Activated gamma-delta T cell treated with Interleukin-2 at 50 U/mL for 16 hours (primary cell): ENCODE measurements at places on chromosomes 3 and 15.

- DNase-seq: no peak
Observed at GRCh38 chr3:18024715-18025114, 282.3 kb upstream of the TBC1D5 start.

- DNase-seq: no peak
Observed at GRCh38 chr3:79085171-79085570, 682.6 kb downstream of the ROBO1 start.

- no peak for DNase-seq
Observed at GRCh38 chr3:42730294-42730693, 27.7 kb upstream of the HHATL start.

DNA sequence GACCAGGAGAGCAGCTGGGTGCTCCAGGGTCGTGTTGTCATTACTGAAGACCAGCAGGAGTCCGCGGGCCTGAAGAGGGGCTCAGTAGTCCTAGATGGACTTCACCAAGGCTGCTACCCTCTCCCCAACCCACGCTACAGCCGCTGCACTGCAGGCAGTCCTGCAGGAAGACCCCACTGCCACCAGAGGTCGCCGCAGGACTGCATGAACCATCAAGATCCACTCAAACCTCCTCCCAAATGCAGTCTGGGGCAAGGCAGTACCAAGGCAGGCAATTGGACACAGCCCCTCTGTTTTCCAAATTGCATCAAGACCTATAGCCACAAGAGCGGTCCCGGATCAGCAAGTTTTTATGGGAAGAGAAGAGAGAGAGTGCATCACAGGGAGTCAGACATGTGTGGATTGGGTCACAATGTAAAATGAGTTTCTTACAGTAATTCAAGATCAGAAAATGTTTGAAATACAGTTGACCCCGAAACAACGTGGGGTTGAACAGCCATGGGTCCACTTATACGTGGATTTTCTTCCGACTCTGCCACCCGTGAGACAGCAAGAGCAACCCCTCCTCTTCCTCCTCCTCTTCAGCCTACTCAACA, 46.7 kb downstream of the DZIP1L start:
- peak; percentile 59 for DNase-seq

GRCh38 chr3:30347679-30348216, 258.7 kb upstream of the TGFBR2 start:
- no peak for DNase-seq

- peak; percentile 64 for DNase-seq
Observed at GRCh38 chr15:68559345-68560310, 19.2 kb upstream of the CORO2B start.

- DNase-seq: no peak
Observed at GRCh38 chr3:126147147-126147931, 33.0 kb downstream of the ALDH1L1 start.

GRCh38 chr15:37261685-37262084, 161.3 kb upstream of the MEIS2 start:
- no peak for DNase-seq

DNA sequence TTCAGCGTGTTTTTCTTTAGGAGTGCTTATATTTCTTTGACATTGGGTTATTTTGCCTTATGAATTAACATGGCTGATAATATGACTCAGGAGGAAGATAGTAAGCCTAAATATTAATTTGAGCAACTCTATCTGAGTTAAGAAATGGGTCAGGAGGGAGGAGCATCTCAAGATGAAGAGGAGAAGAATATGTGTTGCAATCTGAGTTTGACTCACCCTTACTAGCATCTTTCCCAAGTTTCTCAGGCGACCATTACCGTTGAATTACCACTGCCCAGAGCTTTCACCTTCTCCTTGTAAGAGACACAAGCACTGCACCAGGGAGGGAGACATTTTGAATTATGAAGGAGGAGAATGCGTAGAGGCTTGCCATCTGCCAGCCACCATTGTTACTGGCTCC, 138.3 kb upstream of the MYRIP start:
- DNase-seq: no peak

GRCh38 chr15:73932381-73933191, 6.3 kb downstream of the LOXL1 start:
- no peak for DNase-seq

GRCh38 chr3:86815880-86816279, 175.1 kb downstream of the VGLL3 start:
- DNase-seq: no peak

GRCh38 chr3:40719660-40720287, 195.0 kb downstream of the ZNF621 start:
- DNase-seq: no peak

- DNase-seq: no peak
Observed at GRCh38 chr15:28272587-28272986, 49.4 kb downstream of the HERC2 start.

DNA sequence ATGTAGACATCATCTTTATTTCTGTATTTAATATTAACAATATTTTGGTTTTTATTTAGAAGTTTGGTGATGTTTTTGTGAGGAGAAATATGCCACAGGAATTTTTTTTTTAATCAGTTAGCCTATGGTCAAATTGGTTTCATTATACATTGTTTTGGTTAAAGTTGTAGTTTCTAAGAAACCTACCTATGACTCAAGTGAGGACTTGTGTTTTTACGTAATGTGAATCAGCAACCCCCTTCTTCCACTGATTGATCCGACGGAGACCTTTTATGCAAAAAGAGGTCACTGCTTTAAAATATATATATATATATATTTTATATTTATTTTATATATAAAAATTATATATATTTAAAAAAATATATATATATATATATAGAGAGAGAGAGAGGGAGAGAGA, 698.1 kb downstream of the FHIT start:
- no peak for DNase-seq

DNA sequence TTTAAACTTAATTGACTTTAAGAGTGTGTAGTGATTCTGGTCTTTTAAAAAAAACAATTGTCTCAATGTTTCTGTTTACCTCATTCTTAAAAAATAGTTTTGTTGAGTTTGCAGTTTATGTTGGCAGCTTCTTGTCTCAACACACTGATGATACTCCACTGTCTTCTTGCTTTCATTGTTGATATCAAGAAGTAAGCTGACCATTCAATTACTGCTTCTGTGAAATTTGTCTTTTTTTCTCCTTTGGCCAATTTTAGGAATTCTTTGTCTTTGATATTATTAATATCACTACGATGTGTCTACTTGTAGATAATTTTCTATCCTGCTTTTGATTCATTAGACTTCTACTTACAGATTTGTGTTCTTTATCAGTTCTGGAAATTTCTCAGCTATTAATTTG, 31.4 kb downstream of the PAK2 start:
- DNase-seq: no peak

GRCh38 chr15:90840954-90841353, 27.4 kb upstream of the FURIN start:
- no peak for DNase-seq

GRCh38 chr3:108472001-108472591, 38.3 kb downstream of the MYH15 start:
- no peak for DNase-seq

GRCh38 chr15:67063689-67064606, 1.5 kb upstream of the SMAD3 start:
- no peak for DNase-seq

DNA sequence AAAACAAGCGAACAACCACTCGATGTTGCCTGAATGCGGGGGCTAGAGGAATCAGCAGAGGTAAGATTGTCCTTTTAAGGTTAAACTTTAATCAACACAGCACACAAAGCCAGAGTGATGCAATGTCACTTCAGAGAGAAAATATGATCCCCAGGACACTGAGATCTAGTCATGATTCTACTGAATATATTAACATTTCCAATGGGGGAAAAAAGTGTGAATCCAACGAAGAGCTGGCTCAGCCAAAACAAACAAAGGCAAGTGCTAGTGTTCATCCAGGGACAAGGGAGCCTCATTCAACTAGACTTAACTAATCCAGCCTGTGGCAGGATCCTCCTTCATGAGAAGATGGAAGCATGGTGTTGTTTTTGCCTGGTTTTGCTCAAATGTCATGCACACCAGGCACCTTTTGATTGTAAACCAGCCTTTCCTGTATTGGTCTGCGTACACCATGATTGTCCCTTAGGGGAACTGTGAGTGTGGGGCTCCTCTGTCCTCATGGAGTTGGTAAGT, 35.8 kb downstream of the SCG5 start:
- DNase-seq: no peak

DNA sequence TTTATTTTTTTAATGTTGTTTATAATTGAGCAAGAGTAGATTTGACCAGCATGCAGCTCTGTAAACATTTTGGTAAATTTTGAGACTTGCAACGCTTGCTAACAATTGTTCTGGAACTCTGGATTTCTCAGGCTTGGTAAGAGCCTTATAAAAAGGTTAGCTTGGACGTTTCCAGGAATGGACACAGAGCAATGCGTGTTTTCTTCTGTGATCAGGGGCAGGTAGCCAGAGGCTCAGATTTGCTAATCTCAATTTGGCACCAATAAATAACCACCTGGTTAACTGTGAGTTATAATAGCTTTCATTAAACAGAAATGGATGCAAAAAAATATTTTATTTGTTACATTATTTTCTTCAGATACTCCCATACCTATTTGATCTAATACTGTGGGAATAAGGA, 39.8 kb downstream of the CADM2 start:
- no peak for DNase-seq

GRCh38 chr15:36422631-36423030, 156.8 kb upstream of the CDIN1 start:
- DNase-seq: no peak

DNA sequence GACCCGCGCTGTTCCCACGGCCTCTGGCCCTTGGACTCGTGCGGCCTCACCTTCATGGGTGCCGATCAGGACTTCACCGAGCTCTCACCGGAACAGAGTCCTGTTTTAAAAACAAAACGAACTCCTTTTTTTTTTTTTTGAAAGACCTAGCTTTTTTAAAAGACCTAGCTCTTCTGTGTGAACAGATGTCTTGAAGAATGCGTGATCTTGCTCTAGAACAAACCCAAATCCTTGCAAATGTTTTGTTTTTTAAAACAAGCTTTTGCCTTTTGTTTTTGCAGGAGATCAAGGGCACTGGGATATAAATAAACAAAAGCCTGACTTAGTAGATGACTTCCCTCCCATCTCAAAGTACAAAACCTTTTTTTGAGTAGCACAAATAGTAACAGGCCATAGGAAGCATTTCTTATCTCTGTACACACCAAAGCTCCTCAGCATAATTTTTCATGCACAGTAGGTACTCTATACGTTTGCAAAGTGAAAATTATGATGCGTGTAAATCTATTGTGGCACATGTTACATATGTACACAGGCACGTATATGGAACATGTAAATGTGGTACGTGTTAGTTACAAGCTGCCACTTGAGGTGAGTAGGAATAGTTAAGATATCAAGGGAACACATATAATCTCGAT, 1.1 kb upstream of the MSL2 start:
- no peak for DNase-seq

- DNase-seq: peak; percentile 38
Observed at GRCh38 chr3:184261270-184261853, at the start of gene CAMK2N2. Gene CAMK2N2, minus strand, starts transcription at chr3:184261553. Its CDS starts 268 bp downstream, at chr3:184261285.

GRCh38 chr15:62742409-62743171, 300.0 kb upstream of the TPM1 start:
- peak; percentile 22 for DNase-seq

DNA sequence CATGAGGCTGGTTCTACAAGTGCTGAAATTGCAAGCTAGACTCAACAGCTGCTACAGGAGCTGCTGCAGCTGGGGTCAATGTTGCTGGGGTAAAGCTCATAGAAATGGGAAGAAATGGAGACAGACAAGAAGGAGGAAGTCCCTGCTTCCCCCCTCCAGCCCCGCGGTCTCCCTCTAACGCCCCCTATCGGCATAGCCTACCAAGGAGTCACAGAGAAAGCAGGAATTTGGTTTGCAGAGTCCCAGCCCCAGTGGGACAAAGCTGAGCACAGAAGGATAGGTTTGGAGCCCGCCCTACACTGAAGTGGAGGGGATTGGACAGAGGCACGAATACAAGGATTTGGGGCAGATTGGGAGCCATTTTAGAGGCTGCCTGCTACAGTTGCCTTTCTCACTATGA, 176.9 kb upstream of the ANKRD28 start:
- DNase-seq: no peak

DNA sequence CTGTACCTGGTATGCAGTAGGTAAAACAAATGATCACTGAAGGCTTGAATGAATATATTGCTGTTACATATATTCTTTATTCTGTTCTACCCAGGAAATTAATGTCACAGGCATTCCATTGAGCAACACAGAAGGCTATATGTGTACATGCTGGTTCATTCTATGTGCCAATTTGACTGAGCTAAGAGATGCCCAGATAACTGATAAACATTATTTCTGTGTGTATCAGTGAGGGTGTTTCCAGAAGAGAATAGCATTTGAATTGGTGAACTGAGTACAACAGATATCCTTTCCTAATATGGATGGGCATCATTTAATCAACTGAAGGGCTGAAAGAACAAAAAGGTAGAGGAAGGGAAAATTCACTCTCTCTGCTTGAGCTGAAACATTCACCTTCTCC, 886.8 kb downstream of the FHIT start:
- no peak for DNase-seq

GRCh38 chr3:157119369-157119951, 40.5 kb downstream of the CCNL1 start:
- peak; percentile 41 for DNase-seq

DNA sequence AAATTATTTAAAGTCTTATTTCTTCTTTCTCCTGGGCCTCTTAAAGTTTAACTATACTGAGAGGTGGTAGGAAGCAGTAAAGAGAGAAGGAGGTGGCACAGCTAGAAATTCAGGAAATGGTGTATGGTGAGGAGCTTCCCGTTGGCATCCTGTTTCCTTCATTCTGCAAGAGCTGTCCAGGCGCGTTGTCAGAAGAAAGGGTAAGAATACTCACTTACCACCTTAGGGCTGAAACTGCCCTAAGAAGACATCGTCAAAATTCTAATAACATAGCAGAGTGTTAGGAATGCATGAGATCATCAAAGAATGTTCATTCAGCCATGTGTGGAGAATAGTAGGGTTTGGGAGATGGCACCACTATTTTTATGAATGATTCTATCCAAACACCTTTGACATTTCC, 699.6 kb downstream of the MCTP2 start:
- no peak for DNase-seq

GRCh38 chr3:194637066-194637465, 3.8 kb upstream of the TMEM44 start:
- DNase-seq: no peak

DNA sequence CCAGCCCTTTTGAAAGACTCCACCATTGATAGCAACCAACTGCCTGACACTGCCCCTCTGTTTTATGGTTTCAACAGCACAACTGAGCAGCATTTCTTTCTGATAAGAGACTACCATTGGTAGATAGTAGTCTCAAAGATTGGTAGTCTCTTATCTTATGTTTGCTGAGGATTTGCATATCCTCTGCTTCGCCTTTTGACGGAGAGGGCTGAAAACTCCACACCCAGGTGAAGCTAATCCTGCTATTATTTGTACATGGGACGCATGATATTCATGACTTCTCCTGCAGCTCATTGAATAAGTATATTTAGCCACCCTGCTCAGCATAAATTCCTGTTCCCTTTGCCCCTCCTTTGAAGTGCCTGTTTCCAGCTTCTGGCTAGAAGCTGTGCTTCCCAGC, 119.4 kb upstream of the STRIT1 start:
- DNase-seq: no peak
